Thoracic aorta endothelial cell (primary cell): ENCODE measurements at places on chromosomes 2 and 18. TPM values are rescaled to one million over a fixed set of nuclear protein-coding genes. Genes with fewer than 3 reads are reported as not detected.

Gene LHCGR
- not detected in 2 replicates for total RNA-seq

Gene LYG2
- total RNA-seq: not detected in 2 replicates

Gene PLGLB2
- 1.5 and 2.7 TPM in 2 replicates for total RNA-seq

Gene ADAM23
- 9.0 and 11.2 TPM in 2 replicates for total RNA-seq

Gene FIGN
- total RNA-seq: 4.0 and 6.5 TPM in 2 replicates

Gene KATNAL2
- 1.2 and 3.0 TPM in 2 replicates for total RNA-seq

Gene DNAH6
- under 0.01 and 0.14 TPM in 2 replicates for total RNA-seq
